ENCODE measurements at places on chromosomes 5 and 9.

DNA sequence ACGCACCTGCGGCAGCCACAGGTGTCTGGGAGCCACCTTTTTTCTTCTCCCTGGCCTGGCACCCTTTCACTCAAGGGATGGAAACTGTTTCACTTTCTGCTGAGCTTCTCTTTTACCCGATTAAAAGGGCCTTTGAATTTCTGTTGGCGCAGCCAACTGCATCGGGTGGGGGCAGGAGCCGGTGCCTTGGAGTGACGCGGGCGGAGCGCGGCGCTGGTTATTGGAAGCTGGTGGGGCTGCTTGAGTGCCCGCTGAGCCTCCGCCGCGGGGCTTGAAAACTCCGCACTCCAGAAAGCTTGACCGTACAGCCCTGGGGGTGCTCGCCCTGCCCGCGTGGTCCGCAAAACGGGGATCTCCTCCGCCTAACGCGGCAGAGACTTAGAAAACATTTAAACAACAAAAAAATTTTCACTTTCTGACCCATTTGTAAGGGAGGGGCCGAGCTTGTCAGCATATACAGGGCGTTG lies 52.0 kb upstream of the TJP2 start:
- DNase-seq: peak; percentile 37

DNA sequence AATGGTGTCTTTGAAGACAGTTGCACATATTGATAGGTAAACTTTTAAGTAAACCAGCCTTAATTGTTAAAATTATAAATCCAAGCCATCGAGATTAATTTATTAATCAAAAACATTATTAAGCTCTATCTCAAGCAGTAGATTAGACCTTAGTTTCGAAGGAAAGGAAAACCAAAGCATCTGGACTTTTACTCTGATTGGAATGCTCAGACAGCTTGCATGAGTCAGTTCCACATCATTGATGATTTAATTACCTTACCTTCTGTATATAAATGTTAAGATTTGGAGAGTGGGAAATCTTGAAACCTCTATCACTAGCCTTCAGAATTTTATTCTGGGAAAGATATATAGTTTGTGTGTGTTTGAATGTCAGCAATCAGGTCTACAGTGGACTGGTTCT lies 23.9 kb downstream of the DCP2 start:
- no peak for DNase-seq

DNA sequence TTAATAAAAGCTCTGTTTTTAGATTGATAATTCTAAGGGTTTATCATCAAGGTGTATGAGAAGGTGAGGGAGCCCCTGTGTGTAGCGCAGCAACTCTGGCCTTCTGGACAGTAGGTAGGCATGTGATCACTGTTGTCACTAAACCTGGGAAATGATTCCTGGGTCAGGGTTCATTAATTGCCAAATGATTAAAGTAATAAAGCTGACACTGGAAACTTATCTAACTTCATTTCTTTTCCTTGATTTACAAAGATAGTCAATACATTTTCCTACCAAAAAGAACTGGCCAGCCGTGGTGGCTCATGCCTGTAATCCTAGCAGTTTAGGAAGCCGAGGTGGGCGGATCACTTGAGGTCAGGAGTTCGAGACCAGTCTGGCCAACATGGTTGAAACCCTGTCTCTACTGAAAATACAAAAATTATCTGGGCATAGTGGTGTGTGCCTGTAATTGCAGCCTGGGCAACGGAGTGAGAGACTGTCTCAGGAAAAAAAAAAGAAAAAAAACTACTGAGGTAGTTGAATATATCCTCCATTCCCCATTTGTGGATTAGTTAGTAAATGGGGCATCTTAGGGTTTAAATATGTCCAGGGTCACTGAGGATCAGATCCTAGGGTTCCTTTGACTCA lies 2.4 kb downstream of the EHMT1 start:
- DNase-seq: no peak

GRCh38 chr9:1658661-1659362 lies 356.3 kb upstream of the SMARCA2 start:
- no peak for DNase-seq

GRCh38 chr9:21968331-21969010 lies 25.7 kb downstream of the CDKN2A start:
- DNase-seq: no peak

DNA sequence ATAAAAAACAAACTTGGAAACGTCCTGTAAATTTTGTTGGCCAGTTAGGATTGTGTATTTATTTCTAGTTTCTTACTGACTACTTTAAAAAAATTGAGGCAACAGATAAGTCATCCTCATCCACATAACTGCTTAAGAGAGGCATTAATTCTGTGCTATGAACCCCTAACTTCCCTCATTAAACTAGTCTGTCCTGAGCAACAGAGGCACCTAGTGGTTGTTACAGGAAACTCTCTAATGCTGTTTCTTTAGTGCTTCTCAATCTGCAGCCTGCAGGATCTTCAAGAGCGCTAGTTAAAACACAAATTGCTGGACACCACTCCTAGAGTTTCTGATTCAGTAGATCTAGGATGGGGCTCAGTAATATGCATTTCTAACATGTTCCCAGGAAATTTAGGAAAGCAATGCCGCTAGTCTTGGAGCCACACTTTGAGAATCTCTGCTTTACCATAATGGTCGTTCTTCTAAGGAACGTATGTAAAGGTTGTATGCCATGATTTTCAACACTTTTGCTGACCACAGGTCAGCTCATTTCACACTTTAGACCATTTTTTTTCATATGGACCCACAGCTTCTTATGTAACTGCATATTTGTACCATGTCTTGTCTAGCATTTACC lies 410.1 kb upstream of the SMARCA2 start:
- DNase-seq: no peak

GRCh38 chr9:36423206-36423605 lies 23.1 kb upstream of the RNF38 start:
- DNase-seq: no peak

DNA sequence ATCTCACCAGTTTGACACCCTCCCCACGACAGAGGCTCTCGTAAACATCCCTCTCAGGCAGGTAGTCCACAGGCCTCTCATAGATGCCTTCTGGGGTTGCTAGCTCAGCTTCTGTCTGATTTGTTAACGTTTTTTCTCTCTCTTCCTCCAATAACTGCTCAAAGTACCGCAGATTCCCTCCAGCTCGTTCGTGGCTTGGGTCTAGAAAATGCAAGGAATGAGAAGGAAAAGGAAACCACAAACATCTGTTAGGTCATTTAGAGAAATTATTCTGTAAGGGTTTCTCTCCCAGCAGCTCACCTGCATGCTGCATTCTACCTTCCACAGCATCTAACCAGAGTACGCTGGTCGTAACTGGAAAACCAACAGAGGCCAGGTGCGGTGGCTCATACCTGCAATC lies 18.5 kb downstream of the P4HA2 start:
- no peak for DNase-seq

DNA sequence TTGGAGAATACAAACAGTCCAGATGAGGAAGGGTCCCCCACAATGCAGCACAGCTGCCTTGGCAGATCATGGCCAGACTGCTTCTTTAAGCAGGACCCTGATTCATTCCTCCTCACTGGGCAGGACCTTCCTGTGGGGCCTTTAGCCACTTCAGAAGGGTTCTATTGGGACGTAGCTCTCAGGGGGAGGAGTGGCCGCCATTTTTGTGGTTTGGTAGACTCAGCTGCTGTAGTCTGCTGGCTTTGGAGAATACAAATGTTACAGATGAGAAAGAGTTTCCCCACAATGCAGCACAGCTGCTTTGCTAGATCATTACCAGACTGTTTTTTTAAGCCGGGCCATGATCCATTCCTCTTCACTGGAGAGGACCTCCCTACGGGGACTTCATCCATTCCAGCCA lies 57.4 kb downstream of the TMEM38B start:
- DNase-seq: no peak

DNA sequence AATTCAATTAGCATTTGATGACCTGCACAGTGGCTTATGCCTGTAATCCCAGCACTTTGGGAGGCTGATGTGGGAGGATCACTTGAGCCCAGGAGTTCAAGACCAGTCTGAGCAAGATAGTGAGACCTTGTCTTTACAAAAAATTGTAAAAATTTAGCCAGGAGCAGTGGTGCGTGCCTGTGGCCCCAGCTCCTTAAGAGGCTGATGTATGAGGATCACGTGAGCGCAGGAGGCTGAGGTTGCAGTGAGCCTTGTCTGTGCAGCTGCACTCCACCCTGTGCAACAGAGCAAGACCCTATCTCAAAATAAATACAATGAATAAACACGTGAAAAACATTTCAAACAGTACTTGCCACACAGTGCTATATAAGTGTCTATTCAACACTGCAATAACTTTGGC lies 4.2 kb downstream of the ABCA1 start:
- no peak for DNase-seq

GRCh38 chr5:172940268-172941066 lies 18.8 kb upstream of the RPL26L1 start:
- DNase-seq: no peak

DNA sequence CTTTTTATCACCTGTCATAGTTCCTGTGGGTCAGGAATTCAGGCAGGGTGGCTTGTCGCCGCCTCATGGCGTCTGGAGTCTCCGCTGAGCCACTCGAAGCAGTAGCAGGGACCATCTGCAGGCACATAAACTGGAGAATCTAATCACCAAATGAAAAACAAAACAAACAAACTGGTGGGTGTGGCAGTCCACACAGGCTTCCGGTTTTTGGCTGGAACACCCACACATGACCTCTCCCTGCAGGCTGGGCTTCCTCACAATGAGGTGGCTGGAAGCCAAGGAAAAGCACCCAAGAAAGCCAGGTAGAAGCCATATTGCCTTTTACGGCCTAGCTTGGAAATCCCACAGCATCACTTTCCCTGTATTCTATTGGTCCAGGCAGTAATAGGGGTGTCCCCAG lies 197.0 kb downstream of the SYK start:
- no peak for DNase-seq

- no peak for DNase-seq
These were observed 128.4 kb downstream of the ANXA1 start for GRCh38 chr9:73280113-73280512.

DNA sequence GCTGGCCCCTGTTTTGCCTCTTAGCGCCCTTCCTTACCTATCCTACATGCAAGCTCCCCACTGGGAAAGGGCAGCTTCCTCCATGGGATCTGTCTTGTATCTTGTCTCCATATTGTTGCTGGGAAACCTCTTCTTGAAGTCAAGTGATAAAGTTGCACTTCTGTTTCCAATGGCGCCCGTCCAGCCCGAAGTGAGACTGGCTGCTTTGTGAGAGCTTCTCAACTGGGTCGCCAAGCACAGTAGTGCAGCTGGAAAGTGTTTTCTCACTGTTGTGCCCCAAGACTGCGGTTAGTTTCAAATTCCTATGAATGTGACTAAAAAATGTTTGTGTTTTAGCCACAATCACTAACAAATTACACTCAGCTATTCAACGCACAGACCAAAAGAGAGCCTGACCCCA lies 506.6 kb upstream of the MPDZ start:
- no peak for DNase-seq

DNA sequence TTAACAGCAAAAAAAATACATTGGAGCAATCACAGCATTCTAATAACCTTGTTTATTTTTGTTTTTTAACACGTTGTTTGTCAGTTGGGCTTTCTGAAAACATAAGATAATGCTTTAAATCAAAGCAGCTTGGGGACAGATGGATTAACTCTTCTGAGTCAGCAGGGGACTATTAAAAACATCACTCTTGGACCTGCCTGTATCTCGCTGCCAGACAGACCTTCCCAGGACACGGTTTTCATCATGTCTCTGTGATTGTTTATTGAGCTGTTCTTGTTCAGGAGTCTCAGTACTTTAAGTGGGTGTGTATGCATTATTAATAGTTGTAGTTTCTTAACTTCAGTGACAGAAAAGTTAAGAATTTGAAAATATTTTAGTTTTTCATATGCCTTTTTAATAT lies 173.2 kb downstream of the SH3GL2 start:
- no peak for DNase-seq

GRCh38 chr9:105198023-105198422 lies 46.4 kb upstream of the SLC44A1 start:
- no peak for DNase-seq

- no peak for DNase-seq
These were observed 12.8 kb downstream of the PDLIM4 start for GRCh38 chr5:132270335-132270665.

- no peak for DNase-seq
These were observed 52.9 kb upstream of the APC start for GRCh38 chr5:112684737-112685136.

DNA sequence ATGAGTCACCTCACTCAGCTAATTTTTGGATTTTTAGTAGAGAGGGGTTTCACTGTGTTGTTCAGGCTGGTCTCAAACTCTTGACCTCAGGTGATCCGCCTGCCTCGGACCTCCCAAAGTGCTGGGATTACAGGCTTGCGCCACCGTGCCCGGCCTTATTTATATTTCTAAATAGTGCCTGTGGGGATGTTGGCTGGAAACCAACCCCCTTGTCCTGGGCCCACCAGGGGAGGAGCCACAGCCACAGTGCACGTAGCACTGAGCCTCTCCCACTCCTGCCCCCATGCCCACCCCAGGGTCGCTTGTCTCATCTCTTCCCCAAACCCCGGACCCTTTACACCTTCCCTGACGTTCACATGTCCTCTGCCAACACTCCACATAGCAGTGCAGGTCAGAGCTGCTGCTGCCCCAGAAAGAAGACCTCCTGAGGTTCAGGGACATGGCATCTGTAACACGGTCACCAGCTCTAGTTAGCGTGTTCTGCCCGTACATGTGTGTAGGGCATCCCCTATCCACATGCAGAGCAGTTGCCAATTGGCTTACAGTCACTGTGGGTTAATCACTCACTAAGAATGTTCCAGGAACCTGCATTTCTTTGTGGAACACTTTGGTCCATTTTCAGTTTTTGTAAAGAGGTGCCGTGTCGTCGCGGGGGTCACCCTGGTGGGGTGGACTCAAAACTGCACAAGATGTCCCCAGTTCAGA lies 10.2 kb upstream of the MRPS2 start:
- DNase-seq: no peak

- no peak for DNase-seq
These were observed 64.5 kb downstream of the STARD4 start for GRCh38 chr5:111447822-111448221.

GRCh38 chr9:96115836-96116235 lies 186.1 kb downstream of the HSD17B3 start:
- no peak for DNase-seq

- no peak for DNase-seq
These were observed 745.3 kb upstream of the CHD1 start for GRCh38 chr5:99674101-99674500.

- DNase-seq: no peak
These were observed 1.2 kb downstream of the KIAA1958 start for GRCh38 chr9:112487799-112488340.

- no peak for DNase-seq
These were observed 558.5 kb downstream of the EFNA5 start for GRCh38 chr5:107112216-107112615.

GRCh38 chr5:66967826-66968262 lies 228.8 kb downstream of the CD180 start:
- no peak for DNase-seq

- peak; percentile 93 for DNase-seq
These were observed 25.0 kb upstream of the SPTLC1 start for GRCh38 chr9:92140074-92140753.

DNA sequence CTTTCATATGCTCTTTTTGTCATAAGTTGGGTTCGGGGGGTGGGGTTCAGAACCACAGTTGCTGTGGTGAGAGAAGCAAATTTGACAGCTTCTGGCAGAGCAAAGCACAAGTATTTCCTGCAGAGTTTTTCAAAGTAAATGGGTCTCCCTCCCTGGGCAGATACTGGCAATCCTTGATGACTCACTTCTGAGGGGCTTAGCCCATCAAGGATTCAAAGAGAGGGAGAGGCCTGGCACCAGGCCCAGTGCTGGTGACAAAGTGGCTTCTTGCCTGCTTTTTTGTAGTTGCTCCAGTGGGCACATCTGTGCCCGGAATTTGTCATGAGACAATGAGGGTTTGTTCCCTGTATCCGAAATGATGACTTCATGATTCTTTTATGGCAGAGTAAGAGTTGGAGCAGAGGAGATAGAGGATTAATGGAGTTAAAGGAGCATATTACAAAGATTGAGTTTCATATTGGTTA lies 46.6 kb upstream of the TNC start:
- no peak for DNase-seq

All from neural crest cell (in vitro differentiated cells).